ENCODE measurements at places on chromosomes 3 and 15.

GRCh38 chr3:117144853-117145252 lies 435.3 kb downstream of the TUSC7 start:
- no peak for DNase-seq

DNA sequence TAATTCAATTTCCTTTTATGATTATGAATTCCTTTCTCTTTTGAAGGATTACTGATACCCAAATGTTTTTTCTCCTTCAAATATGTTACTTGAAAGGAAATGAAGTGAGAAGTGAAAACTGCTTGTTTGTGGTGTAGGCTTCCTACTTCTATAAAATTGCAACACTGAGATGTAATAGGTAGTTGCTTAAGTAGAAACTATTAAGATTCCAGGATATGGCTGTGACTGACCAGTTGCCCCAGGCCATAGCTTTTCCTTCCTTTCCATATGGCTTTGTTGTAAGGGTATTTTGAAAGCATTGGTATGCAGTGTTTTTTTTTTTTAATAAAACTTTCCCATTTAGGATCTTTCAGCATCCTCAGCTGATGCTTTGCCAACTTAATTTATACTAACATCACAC lies 28.5 kb downstream of the DNAJC13 start:
- DNase-seq, result no peak

GRCh38 chr3:37559461-37559860 lies 302.2 kb upstream of the CTDSPL start:
- DNase-seq, result no peak

DNA sequence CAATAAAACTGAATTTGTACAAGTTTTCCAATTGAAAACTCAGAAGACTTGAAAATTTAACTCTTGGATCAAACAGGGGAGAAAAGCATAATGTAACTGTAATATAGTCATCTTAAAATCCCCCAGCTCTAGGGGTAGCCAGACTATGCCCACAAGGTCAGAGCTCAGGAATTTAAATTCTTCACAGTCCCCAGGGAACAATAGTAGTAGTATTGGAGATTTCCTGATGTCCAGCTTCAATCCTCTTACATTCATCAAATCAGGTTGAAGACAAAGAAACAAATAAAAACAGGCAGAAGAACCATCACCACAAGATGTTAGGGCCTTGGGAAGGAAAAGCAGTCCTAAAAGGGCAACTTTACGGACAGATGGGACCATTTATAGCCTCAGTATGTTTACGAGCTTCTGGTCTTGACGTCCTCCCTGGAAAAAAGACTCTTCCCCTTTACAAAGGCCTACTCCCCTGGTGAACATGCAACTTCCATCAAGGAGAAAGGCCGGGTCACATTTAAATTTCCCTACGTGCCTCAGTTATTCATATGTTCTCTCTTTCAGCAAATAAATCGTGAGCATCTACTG lies 96.8 kb downstream of the PLCH1 start:
- DNase-seq, result no peak

DNA sequence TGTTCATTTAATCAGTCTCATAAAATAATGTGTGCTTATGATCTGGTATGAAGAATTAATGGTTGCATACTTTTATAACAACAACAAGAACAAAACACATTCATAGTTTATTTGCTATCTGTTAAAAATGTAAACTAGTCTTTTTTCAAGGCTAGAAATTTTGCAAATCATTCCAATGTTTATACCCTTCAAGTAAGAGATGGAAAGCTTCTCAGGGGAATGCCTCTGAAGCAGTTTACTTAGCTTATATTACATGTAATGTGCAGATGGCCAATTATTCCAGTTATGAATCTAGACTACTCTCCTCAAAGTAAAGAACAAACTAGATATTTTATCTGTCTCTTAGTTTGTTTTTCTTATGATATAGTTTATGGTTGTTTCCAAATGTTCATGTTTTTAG lies 575.4 kb downstream of the NAALADL2 start:
- no peak for DNase-seq

DNA sequence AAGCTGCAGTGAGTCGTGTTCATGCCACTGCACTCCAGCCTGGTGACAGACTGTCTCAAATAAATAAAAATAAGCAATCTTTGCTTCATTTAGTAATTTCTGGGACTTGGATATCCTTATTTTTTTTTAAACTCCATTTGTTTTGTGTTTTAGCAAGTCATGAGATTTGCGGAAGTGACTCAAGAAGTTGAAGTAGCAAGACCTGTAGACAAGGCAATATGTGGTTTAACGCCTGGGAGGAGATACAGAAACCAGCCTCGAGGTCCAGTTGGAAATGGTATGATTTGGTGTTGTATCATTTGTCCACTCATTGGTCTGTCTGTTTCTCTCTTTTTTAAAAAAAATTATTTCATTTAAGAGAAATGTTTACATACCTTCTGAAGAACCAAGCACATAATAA lies 16.6 kb upstream of the RPLP1 start:
- DNase-seq, result no peak

DNA sequence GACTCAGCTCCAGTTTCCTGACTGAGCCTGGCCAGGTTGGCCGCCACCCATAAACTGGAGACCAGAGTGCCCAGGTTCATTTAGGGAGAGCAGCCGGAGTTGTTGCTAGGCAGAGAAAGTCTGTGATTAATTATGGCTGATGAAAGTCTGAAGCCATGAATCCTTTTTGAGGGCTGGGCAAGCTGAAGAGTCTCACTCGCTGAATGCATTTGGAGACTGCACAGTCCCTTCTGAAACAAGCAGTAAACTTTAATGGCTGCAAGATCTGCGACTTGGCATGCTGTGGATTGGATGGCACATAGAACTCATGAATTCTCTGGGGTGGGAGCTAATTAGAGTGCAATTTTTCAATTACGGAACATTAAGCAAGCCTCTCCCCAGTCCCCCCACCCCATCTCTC lies 282.1 kb downstream of the RPLP1 start:
- DNase-seq, result no peak

GRCh38 chr15:48974882-48975281 lies 11.2 kb upstream of the SHC4 start:
- DNase-seq, result no peak

DNA sequence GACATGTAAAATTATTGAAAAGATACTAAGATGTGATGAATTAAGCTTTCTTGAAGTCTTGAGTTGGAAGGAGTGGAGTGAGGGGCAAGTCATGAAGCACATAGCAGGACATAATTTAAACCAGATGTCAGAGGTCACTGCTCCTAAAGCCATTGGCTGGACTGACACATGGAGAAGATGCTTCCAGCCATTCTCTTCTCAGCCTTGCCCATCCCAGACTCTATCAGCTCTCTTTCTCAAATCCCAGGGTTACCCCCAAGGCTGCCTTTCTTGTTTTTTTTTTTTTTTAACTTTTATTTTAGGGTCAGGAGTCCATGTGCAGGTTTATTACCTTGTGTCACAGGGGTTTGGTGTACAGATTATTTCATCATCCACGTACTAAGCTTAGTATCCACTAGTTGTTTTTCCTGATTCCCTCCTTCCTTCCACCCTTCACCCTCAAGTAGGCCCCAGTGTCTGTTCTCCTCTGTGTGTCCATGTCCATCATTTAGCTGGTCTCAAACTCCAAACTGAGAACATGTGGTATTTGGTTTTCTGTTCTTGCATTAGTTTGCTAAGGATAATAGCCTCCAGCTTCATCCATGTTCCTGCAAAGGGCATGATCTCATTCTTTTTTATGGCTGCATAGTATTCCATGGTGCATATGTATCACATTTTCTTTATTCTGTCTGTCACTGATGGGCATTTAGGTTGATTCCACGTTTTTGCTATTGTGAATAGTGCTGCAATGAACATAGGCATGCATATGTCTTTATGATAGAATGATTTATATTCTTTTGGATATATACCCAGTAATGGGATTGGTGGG lies 18.9 kb downstream of the XIRP1 start:
- DNase-seq, result no peak

GRCh38 chr3:64954995-64955636 lies 267.3 kb upstream of the ADAMTS9 start:
- no peak for DNase-seq

DNA sequence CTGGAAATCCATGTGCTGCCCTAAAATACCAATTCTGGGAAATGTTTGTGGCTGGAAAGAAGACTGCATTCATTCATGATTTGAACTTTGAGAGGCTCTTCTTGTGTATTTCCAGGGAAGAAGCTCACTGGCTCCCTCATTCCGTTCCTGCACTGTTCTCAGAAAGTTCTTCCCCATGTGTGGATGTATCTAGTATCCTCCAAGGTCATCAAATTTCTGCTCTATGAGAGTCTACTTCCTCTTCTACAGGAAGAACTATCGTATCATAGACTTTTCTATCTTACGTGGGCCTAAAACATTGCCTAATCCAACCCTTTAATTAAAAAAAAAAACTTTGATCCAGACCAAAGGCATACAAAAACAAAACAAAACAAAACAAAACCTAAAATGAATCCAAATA lies 2.9 kb downstream of the CCR3 start:
- DNase-seq, result no peak

- no peak for DNase-seq
These were observed 42.2 kb upstream of the GNB5 start for GRCh38 chr15:52233405-52233804.

Measured in GM19239 (cell line).